GM12865 (cell line): ENCODE measurements at places on chromosomes 7 and 10.
A peak's percentile ranks its signal among the peaks of the same experiment; 100 is the strongest.

DNA sequence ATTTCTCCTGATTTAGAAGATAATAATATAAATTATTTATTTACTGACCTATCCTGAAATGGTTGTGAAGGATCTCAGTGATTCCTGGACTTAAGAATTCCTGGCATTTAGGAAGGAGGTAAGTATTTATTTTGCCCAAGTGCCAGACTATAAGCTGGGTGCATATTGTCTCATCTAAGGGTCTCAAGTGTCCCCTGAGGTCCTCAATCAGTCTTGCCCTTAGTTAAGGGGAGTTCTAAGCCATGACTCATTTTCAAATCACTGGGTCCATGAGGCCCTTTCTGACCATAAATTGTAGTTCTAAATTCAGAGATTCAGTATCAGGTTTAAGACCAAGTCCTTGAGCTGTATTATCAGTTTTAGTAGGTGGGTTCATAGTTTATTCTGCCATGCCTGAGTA lies 251.6 kb upstream of the MEOX2 start:
- DNase-seq = no peak

DNA sequence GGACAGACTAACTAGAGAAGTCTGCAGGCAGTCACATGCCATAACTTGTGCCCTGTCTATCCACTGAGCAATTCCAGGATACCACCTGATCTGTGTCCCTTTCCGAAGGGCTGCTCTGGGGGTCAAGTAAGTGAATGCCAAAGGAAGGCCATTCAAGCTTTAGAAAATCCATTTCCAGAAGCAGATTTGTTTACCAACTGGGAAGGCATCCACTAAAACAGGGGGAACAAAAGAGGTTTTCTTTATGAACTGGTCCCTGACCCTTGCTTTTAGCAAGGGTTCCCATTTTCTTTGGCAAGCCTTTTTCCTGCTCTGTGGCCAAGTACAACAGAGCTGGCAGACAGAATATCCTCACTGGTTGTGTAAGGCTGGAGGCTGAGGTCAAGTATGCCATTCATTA lies 36.5 kb downstream of the ITPRID1 start:
- DNase-seq = no peak

DNA sequence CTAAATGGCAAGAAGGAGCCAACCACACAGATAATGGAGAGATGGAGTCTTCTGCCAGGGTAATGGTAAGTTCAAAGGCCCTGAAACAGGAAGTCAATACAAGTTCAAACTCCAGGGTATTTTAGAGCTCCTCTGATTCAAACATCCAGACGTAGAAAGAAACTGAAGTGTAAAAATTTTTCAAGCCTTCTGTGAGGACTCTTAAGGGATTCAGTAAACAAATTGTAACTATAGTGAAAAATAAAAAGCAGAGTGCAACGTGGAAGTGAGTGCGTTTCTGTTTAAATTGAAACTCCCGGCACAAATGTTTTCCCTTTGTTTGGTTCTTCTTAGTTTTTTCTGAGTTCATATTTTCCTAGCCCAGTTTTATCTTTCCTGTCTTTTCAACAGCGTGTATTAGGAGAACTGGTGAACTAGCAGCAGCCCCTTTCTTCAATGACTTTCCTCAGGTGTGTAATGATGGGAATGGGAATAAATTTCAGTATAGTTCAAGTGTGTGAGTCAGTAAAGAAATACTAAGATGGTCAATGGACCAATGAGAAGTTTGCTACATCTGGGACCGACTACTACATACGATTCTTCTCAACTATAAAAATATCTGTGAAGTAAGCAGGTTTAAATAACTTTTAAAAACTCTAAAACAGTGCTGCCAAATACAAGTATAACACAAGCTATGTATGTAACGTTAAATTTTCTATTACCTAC lies 298.9 kb downstream of the CSTF2T start:
- no peak for DNase-seq

- DNase-seq = peak; percentile 85
Observed at GRCh38 chr10:129604333-129605032, 137.4 kb downstream of the MGMT start.

DNA sequence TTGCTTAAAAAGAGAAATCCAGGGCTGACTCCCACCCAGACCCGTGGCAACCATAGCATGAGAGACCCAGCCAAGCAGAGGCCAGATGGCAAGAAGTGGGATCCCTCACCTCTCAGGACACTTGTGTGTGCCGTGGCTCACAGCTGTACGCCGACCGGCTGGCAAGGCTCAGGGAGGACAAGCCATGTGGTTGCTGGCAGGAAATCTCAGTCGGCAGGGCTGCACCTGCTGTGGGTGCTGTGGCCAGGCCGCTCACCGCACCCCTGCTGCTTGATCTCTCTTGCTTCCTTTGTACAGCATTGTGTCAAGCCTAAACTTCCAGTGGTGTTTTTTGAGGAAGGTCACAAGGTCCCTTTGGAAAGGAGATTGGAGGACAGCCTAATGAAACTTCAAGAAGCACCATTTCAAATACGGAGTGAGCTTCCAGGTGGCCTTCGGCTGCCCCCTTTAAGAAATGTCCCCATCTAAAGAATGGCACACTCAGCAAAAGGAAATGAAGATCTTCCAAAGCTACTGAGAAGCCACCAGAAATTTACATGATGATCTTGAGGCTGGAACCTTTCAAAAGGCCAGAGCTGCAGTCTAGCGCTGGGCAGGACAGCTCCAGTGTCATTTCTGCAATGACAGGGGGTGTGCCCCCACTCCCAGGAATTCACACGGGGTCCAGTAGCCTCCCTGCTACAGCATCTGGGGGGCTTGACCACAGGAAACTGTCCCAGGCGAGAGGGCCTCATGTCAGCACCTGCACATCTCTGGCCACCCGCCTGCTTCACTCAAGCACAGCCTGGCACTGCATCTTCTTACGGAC lies 409.0 kb upstream of the MGMT start:
- DNase-seq = peak; percentile 74

GRCh38 chr7:128322040-128322643 lies 21.6 kb downstream of the RBM28 start:
- no peak for DNase-seq

DNA sequence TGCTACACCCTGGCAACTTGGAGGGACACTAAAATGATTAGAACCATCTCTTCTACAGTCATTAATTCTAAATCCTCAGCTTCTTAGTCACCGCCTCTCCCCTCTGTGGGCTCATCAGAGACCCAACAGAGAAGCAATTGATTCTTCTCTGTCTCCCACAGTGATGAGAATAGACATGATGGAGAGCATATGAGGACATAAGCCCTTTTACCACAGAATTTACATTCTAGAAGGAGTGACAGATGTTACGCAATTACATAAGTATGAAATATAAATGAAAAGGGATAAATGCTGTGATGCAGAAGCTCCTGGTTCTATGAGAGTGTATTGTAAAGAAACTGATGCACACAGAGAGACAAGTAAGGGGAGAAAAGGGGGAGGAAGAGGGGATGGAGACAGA lies 18.1 kb upstream of the ABCB5 start:
- DNase-seq = no peak

GRCh38 chr7:65975814-65976445 lies 6.1 kb downstream of the GUSB start:
- DNase-seq = no peak

DNA sequence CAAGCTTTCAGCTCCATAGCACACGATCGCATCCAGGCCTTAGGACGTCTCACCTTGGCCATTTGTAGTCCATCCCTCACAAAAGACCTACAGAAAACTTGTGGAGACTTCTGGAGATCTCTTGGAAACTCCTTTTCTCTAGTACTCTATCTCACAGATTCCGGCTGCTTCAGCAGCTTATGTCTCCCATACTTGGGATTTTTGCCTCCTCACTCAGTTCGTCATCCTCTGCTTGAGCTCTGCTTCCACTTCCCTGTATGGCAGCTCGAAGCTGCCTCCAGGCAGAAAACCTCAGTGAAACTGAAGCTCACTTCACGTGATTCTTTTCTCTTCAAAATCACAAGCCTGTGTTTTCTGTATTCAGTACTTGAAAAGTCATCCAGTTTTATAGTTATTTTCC lies 178.7 kb upstream of the GDF10 start:
- DNase-seq = no peak

DNA sequence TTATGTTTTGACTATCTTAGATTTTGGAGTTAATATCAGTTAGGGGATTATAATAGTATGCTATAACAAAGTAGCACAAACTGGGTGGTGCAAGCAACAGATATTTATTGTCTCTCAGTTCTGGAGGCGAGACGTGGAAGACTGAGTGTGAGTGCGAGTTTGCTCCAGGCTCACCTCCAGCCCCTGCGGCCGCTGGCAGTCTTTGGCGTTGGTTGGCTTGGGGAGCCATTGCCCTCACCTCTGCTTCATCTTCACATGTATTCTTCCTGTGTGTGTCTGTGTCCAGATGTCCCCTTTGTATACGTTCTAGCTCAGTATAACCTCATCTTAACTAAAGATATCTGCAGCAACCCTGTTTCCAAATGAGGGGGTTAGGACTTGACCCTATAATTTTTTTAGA lies 343.9 kb upstream of the COBL start:
- no peak for DNase-seq

DNA sequence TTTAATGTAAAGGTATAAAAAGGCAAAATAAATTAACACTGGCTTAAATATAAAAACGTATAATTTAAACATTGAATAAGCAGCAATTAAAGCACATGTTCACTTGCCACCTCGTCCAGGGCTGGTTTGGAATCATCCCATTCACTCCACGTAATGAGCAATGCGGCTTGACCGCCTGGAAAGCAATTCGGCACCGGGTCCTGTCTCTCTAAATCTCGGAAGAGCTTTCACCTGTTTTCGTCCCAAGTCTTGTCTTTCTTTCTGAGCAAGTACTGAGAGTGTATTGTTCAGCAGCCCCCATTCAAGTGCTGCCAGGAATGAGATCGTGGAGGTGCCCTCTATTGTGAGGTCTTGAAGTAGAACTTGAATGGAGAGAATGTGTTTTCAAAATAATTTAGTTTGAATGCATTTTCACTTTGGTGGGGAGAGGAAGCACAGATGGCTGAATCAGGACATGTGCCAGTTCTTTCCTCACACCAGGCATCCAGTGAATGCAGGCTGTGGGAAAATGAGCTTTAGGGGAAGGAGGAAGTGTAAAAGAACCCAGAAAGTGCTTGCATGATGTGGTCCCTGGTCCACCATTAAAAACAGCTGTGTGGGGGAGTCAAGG lies 515.2 kb downstream of the REEP3 start:
- no peak for DNase-seq

- DNase-seq = no peak
Observed at GRCh38 chr7:2939193-2939885, 95.2 kb upstream of the GNA12 start.

- no peak for DNase-seq
Observed at GRCh38 chr7:131306777-131307176, 20.9 kb upstream of the MKLN1 start.

DNA sequence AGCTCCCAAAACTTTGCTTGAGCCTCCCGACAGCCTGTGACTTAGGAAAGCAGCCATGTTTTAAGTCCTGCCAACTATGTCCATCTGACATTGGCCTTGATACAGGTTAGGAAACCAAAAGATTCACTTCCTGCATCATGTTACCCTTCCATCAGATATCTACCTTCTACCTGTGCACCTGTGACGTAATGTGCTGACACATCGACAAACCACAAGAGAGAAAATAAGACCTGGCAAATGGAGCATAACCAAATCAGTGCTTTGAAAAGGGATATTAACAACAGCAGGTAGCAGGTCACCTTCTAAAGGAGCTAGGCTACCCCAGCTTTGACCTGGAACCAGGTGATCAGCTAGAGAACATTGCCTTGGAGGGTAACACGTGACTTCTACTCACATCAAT lies 14.8 kb upstream of the PRR15 start:
- DNase-seq = no peak

- DNase-seq = no peak
Observed at GRCh38 chr10:132679217-132679595, 106.7 kb downstream of the NKX6-2 start.

DNA sequence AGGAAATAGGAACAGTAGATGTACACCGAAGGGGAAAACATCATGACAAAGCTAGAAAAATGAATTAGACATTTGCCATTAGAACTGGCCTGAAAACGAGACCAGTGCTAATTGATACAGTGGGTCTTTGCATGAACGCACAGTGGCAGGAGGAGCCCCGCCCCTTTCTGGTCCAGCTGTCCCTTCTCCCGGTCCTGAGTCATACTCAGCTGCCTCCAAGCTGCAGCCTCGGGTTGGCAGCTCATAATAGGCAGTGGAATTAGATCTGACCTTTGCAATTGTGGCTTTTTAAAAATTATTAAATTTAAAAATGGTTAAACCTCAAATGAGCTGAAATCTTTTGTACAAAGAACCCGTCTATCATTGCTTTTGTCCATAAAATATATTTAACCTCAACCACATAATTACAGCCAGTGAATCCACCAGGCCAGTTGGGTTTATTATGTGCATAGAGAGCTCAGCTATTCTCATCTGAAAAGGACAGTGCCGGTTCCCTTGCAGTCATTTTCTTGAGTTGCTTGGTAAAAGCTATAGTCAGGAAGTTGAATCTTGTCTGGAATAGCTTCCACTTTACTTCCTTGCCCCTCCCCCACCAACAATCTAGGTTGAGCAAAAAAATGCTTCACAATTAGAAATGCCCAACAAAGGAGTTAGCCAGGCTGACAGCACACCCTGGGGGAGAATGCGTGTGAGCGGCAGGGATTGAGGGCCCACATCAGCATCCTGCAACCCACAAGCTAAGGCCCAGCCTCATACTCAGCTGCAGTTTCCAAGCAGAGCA lies 147.1 kb downstream of the BUB3 start:
- DNase-seq = peak; percentile 38

- DNase-seq = no peak
Observed at GRCh38 chr7:156105337-156106106, 293.3 kb upstream of the SHH start.

- no peak for DNase-seq
Observed at GRCh38 chr7:115052706-115053105, 130.8 kb downstream of the MDFIC start.

DNA sequence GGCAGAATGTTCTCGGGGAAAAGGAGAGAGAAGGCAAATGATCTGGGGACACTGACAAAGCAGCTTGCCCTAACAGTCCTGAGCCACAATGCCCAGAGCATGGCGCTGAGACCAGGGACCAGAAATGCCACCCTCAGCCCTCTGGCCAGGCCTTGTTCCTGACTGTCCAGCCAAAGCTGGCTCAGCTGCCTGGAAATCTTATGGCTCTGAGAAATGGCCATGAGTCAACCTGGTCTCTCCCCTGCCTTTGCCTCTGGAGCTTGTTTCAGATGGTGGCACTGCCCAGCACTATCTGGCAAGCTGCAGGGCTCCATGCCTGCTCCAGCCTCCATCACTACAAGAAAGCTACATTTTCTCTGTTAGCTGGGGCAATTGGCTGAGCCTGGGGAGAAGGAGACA lies 90.5 kb upstream of the PLXNA4 start:
- no peak for DNase-seq
